ENCODE measurements at places on chromosomes 6 and 20.

GRCh38 chr6:169495601-169496000 is 206.2 kb downstream of the WDR27 start:
- DNase-seq = peak; percentile 19

- no peak for DNase-seq
These were observed 60.5 kb downstream of the RSPH3 start for GRCh38 chr6:158939255-158940159.

GRCh38 chr6:36352477-36353157 is 15.9 kb upstream of the BNIP5 start:
- DNase-seq = no peak

DNA sequence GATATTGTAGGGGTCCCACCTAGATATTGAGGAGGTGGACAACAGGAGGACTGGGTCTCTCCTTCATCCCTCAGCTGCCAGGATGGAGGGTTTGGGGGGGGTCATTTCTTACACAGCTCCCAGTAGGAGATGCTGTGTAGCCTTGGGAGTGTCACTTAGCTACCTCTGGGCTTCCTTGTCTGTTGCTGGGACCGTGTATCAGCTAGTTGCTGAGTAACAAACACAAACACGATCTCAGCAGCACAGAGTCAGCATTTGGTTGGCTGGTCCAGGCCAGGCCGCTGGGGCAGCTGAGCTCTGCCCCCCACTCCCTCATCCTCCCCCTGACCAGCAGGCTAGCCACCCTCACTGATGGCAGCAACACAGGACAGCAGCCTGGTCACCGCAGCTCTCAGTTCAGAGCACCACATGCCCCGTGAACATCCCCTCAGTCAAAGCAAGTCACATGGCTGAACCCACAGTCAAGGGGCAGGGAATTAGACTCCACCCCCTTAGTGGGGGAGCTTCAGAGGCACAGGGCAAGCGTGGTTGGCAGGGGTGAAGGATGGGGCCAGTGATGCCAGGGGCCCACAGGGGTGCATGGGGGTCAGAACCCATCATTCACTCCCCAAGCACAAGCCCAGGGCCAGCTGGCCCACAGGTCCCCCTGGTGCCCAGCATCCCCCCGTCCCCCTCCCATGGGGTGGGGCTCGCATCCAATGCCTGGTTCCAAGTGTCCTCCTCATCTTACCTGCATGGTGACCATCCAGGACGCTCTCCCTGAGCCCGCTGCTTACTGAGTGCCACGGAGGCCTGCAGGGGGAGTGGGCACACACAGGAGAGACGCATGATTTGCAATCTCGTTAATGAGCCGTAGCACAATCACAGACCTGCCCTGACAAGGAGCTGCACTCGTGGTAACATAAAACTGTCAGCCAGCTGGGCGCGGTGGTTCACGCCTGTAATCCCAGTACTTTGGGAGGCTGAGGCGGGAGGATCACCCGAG is 112.4 kb downstream of the TAF4 start:
- no peak for DNase-seq

DNA sequence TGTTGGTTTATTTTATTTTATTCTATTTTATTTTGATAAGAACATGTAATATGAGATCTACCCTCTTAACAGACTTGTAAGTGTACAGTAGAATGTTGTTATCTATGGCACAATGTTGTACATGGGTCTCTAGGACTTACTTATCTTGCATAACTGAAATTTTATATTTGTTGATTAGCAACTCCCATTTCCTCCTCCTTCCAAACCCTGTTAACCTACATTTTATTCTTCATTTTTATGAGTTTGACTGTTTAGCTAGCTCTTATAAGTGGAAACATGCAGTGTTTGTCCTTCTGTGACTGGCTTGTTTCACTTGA is 37.9 kb upstream of the BCAS1 start:
- DNase-seq = no peak

GRCh38 chr20:4978050-4978918 is 23.0 kb downstream of the SLC23A2 start:
- no peak for DNase-seq

DNA sequence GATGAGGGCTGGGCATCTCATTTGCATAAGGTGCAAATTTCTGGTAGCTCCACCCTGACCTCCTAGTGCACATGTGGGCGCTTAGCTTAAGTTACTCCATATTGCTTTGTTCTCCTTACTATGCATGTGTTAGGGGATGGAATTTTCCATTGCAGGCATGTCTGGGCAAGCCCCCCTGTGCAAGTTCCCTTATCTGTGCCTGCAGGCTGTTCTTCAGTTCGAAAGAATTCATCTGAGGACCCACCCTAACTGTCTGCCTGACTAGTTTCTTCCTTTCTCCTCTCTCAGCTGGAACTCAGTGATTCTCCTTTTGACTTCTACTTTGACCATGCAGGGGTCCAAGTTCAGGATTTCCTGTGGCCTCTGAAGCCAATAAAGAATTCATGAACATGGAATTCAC is 30.2 kb downstream of the CCDC170 start:
- DNase-seq = no peak

DNA sequence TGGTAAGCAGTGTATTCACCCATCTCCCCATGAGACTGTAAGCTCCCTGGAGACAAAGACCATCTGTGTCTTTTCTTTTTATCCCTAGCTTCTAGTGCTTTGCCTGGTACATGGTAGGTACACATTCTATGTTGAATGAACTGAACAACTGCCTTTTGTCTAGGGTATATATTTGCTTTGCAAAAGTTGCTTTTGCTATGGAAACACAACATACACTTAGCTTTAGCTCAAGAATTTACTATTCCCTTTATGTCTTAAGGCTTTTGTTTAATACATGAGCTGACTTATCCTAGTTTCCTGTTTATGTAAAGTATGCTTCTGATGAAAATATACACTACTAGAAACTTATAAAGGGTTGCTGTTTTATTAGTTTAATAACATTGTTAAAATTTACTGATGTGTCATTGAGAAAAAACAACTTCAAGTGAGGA is 198.2 kb downstream of the PRL start:
- DNase-seq = no peak

DNA sequence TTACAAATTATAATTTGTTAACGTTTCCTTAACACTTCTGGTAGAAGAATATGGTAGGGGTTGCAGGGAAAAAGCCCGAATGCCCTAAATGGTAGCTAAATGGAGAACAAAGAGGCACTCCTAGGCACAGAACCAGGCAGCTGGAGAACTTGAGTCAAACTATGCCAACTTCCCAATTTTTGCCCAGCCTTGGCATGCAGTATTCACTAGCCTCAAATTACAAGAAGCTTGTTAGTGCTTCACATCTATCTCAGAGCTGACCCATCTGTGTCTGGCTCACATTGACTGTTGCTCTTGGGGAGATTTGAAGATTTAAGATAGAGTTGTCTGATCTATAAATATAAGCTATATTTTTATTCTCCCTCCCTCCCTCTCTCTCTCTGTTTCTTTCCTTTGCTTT is 19.4 kb upstream of the LRFN2 start:
- DNase-seq = no peak

DNA sequence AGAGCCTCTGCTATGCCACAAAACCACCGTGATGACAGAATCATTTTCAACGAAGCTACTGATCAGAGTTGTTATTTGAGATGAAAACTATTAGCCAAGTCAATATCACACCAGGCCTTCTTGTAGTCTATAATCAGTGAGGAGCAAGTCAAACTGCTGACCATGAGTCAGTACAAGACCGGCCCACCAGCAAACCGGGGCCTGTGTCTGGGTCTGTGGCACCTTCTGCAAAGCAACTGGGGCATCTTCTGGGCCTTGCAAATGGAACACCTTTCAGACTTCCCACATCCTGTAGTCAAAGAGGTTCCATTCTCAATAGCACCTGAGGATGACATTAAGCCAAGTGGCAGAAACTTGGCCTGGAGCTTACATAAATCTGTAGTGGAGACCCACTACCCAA is 38.5 kb downstream of the CPXM1 start:
- no peak for DNase-seq

GRCh38 chr20:46970937-46971630 is 76.4 kb downstream of the EYA2 start:
- DNase-seq = peak; percentile 74

GRCh38 chr6:21590346-21590745 is 3.2 kb upstream of the SOX4 start:
- no peak for DNase-seq

DNA sequence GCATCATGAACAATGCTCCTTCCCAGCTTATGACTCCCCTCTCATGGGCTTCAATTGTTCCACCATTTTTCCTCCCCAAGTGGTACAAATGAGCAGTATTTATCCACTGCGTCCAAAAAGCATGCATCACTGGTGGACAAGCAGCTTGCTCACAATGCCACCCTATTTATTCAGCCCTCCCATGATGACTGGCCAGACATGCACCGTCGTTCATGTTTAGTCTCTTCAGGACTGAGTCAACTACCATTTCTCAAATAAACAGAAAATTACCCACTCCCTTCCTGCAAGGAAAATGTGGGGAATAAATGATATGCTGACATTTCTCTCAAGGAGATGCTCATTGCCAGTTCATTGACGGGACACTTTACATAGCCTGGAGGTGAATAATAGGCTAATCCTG is 300.4 kb downstream of the C6orf118 start:
- DNase-seq = no peak

GRCh38 chr6:140602431-140603248 is 1228.2 kb upstream of the CITED2 start:
- no peak for DNase-seq

DNA sequence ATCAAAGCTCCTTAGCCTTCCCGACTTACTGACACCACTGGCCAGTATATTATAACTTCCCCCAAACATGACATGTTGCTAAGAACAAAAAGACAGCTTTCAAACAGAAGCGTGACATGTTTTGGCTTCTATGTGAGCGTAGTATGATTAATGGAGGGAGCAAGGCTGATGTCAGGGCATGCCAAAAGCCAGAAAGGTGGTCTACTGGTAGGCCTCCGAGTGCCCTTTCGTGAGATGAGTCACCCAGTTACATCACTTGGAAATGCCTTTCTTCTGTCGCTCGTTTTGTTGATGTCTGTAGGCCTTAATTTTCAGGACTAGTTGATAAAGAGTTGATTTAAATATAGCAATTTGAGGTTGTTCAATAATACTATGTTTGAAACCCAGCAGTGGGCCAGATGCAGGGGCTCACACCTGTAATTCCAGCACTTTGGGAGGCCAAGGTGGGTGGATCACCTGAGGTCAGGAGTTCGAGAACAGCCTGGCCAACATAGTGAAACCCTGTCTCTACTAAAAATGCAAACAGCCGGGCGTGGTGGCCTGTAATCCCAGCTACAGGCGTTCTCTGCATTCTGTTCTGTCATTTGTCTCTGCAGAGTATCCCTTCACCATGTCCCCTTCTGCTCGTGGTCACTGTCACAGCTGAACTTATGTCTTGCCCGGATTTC is 53.3 kb downstream of the CNKSR3 start:
- DNase-seq = no peak

- no peak for DNase-seq
These were observed 978.5 kb downstream of the TBC1D32 start for GRCh38 chr6:120355822-120356221.

GRCh38 chr6:166675736-166676135 is 48.7 kb upstream of the RPS6KA2 start:
- no peak for DNase-seq

GRCh38 chr20:21523281-21523868 is 9.5 kb upstream of the NKX2-2 start:
- no peak for DNase-seq

DNA sequence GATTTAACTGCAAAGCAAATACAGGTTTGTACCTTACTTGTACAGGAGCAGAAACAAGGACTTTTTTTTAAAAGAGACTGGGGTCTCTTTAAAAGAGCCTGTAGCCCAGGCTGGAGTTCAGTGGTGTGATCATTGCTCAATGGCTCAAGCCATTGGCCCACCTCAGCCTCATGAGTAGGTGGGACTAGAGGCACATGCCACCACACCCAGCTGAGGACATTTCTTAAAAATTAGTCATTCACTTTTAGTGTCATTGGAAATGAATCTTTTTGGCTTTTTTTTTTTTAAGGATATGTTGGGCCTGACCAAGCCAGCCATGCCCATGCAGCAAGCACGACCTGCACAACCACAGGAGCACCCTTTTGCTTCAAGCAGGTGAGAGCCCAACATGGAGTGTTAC is 16.9 kb downstream of the SEC23B start:
- peak; percentile 90 for DNase-seq

DNA sequence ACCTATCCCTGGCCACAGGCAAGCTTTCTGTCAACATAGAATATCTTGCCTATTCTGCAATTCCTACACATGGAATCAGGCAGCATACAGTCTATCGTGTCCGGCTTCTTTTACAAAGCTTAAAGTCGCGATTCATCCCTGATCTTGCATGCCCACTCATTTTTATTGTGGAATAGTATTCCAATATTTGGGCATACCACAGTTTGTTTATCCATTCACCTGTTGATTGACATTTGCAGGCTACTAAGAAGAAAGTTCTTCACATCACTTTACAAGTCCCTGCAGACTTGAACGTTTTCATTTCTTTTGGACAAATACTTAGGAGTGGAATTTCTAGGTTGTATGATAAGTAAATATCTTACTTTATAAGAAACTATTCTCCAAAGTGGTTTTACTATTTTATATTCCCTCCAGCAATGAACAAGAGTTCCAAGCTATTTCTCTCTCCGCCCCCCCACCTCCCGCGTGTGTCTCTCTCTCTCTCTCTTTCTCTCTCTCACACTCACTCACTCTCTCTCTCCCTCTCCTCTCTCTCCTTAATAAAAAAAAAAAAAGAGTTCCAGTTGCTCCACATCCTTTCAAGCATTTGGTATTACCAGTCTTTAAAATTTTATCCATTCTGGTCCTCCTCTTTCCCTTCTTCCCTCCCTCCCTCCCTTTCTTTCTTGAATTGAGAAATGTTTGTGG is 1.1 kb upstream of the PLCB1 start:
- DNase-seq = no peak

DNA sequence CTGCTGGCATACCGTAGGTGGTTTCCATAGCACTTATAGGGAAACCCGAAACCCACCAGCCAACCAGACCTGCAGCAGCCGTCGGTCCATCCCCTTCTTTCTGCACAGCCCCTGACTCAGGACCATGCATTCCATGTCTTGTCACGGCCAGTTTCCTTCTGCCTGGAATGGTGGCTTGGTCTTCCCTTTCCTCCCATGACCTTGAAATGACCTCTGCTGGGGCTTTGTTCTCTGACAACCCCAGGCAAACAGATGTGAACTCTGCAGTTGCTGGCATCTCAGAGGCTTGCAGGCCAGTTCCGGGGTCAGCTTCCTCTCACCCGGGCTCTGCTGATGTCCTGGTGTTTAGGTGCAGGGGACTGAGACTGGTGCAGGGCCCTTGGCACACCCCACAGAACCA is 250.8 kb downstream of the SMOC2 start:
- DNase-seq = no peak

DNA sequence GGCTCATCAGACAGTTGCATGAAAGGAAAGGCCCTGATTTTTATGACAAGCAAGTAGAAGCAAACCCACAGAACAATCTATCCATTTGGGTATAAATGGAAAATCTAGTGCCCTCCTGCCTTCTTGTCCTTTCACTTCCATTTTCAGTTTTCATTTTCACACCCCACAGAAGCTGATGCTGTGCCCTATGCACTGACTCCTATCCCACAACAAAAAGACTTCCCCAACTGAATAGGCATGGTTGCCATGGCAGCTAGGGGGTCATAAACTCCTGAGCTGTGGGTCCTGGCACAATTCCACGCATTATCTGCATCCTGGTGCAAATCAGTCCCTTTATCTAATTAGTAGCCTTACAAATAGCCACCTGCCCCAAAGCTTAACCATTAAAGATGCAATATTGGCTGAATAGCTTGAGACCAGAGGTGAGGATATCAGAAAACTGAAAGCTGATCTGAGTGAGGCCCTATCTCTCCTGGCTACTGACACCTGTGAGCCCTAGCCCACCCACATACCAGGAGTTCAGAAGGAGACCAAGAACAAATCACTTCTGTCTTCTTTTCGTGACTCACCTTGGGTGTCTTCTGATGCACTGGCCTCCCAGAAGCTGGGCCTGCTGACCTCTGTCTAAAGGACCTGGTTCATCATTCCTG is 34.9 kb upstream of the HEY2 start:
- no peak for DNase-seq

Measured in HS-27A (cell line).